ENCODE measurements at places on chromosomes 1 and 21. TPM values are rescaled to one million over a fixed set of nuclear protein-coding genes. Genes with fewer than 3 reads are reported as not detected.
A peak's percentile ranks its signal among the peaks of the same experiment; 100 is the strongest.

DNA sequence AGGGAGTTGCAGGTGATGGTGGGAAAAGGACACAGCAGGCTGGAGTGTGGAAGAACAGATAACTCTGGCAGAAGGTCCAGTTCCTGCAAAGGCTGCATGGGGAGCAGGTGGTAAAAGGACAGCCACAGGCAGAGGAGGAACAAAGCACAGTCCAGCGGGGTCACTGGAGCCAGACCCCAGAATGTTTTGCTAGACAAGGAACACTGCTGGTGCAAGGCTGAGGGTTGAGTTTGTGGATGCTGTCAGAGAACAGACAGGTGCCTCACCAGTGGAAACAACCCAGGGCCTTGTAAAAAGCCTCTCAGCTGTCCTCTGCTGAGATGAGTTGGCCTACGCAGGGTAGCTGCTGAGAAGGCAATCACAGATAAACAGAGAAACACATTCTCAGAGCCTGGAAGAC, 101.7 kb downstream of the SSBP3 start:
- no peaks in the 10 kb centered on the region for H3K27me3 ChIP-seq
- no peak overlapping the region for H3K4me3 ChIP-seq
- DNase-seq = no peak
- peaks cover 65% of the 10 kb centered on the region for H3K4me1 ChIP-seq
- H3K36me3 ChIP-seq = no peaks in the 10 kb centered on the region

DNA sequence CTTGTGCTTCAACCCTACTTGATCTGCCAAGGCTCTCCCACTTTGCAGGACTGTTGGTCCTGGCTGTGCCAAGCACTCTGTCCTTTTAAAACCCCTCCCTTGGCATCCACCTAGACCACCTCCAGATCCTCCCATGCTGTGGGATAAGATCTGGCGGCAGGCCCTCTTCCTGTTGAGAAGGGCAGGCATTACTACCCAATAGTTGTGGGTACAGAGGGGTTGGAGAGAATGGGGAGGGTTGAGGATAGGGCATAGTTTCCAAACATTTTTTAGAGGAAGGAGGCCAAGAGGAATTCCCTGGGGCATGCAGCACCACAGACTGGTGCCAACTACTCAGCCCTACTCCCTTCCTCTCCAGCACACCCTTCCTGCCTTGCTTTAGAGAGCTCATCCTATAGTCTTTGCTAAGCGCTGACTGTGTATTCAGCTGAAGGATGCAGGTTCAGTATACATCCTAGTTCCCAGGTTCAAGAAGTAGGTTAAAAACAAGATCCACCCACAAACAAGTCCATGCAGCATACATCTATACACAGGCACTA, 70.7 kb downstream of the TRABD2B start:
- no peaks in the 10 kb centered on the region for H3K4me1 ChIP-seq
- H3K27me3 ChIP-seq = peaks cover 14% of the 10 kb centered on the region
- H3K36me3 ChIP-seq = no peaks in the 10 kb centered on the region
- no peak for DNase-seq

DNA sequence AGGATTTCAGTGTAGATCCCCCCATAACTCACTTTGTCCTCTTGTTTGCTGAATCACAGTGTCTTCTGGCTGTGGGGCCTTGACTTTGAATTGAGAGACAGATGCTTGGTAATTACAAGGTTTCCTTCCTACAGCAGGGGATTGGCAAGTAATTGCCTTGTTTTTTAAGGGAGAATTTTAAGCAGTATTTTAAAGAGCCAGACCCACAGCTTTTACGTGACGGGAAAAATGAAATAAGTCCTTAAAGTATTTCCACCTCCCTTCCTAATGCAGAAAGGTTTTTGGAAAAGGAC, 41.0 kb downstream of the PGBD5 start:
- no peak overlapping the region for H3K4me3 ChIP-seq
- no peaks in the 10 kb centered on the region for H3K4me1 ChIP-seq
- H3K27me3 ChIP-seq = peaks cover 5% of the 10 kb centered on the region
- no peak overlapping the region for H3K27ac ChIP-seq
- DNase-seq = no peak
- no peaks in the 10 kb centered on the region for H3K36me3 ChIP-seq

- no peak overlapping the region for H3K4me3 ChIP-seq
- H3K27me3 ChIP-seq = no peaks in the 10 kb centered on the region
- DNase-seq = peak; percentile 48
- no peak overlapping the region for H3K27ac ChIP-seq
Observed at GRCh38 chr1:160376525-160377131, 9.8 kb downstream of the NHLH1 start.

GRCh38 chr1:93694819-93695218, 13.2 kb upstream of the BCAR3 start:
- no peaks in the 10 kb centered on the region for H3K36me3 ChIP-seq
- H3K4me3 ChIP-seq = no peak overlapping the region
- H3K4me1 ChIP-seq = peaks cover 17% of the 10 kb centered on the region
- no peak for DNase-seq

DNA sequence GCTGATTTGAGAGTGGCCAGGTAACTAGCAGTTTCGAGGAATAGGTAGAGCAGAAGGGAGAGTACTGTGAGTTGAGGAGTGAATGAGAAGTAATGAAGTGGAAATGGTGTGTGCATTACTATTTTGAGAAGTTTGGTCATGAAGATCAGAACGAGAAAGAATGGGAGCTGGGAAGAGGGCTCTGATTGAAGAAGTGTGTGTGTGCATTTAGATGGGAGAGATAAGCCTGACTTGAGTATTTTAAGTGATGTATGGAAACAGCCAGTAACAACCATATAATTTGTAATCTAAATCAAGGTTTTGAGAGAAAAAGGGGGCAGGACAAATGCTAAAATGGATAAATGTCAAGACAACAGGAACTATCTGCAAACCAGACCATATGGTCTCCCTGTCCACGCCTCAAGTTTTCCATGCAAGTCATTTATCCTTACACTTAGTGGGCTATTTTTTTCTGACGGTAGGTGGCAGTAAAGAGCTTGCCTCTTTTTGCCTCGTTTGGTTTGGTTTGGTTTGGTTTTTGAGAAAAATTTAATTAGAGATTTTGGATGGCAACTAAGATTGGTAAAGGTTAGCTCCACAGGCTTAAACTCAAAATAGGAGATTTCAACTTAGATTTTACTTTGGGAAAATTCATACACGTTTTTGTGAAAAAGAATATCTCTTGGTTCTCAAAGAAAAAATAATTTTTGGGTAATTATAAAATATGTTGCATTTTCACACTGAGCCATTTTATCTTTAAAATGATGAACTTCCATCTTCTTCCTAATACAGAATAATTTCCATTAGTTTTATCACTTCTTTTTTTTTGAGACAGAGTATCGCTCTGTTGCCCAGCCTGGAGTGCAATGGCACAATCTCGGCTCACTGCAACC, 9.5 kb upstream of the B3GALNT2 start:
- no peaks in the 10 kb centered on the region for H3K36me3 ChIP-seq
- H3K4me3 ChIP-seq = no peak overlapping the region
- DNase-seq = peak; percentile 50
- H3K4me1 ChIP-seq = peaks cover 4% of the 10 kb centered on the region

DNA sequence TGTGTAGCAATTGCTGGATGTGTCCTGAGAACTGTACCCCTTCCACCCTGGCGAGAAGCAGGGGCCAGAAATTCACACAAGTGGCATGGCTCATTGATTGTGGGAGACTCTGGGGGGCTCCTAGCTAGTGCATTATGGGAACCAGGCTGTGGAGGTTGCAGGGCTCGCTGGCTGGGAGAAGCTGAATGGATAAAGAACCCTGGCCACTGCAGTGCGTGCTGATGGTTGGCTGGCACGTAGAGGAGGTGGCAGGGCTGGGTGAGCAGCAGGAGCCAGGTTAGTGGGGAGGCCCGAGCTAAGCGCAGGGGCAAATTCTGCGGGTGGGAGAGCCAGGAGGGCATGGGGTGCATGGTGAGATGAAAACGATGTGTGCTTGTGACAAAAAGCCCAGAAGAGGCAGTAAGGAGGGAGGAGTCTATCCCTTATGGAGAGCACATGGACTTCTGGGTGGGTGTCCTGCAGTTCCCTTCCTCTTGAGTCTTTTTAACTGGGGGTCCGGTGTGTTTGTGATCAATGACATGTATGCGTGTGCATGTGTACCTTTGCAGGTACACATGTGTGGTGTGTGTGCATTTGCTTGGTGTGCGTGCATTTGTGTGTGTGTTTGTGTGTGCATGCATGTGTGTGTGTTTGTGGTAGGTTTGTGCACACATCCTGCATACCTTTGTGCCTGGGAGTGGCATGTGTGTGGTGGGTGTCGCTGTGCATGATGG, 3.6 kb downstream of the GUK1 start:
- H3K4me3 ChIP-seq = peak overlapping the region; percentile 97
- peaks cover 30% of the 10 kb centered on the region for H3K36me3 ChIP-seq
- H3K4me1 ChIP-seq = peaks cover 24% of the 10 kb centered on the region
- no peaks in the 10 kb centered on the region for H3K27me3 ChIP-seq
- no peak for DNase-seq

GRCh38 chr1:210328746-210329503, at the start of gene HHAT:
TSS of gene HHAT (plus strand) at chr1:210328902. CDS start at chr1:210348976, 20,074 bp downstream.
- peak within 1 kb of the TSS; percentile 95 for H3K27ac ChIP-seq
- no peaks in the 10 kb centered on the region for H3K36me3 ChIP-seq
- peak; percentile 80 for DNase-seq

GRCh38 chr1:62286786-62287224, 32.4 kb downstream of the KANK4 start:
- H3K27me3 ChIP-seq = peaks cover 11% of the 10 kb centered on the region
- no peaks in the 10 kb centered on the region for H3K4me1 ChIP-seq
- no peak overlapping the region for H3K4me3 ChIP-seq
- H3K27ac ChIP-seq = no peak overlapping the region
- no peak for DNase-seq

DNA sequence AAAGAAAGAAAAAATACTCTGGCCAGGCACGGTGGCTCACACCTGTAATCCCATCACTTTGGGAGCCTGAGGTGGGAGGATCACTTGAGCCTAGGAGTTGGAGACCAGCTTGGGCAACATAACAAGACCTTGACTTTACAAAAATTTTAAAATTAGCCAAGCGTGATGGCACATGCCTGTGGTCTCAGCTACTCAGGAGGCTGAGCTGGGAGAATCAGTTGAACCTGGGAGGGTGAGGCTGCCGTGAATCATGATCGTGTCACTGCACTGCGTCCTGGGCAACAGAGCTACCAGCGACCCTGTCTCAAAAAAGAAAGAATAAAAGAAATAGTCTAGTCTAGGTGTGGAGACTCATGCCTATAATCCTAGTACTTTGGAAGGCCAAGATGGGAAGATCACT, 22.3 kb downstream of the RRP1B start:
- peaks cover 68% of the 10 kb centered on the region for H3K36me3 ChIP-seq
- peaks cover 2% of the 10 kb centered on the region for H3K4me1 ChIP-seq
- no peak overlapping the region for H3K4me3 ChIP-seq
- no peak for DNase-seq

DNA sequence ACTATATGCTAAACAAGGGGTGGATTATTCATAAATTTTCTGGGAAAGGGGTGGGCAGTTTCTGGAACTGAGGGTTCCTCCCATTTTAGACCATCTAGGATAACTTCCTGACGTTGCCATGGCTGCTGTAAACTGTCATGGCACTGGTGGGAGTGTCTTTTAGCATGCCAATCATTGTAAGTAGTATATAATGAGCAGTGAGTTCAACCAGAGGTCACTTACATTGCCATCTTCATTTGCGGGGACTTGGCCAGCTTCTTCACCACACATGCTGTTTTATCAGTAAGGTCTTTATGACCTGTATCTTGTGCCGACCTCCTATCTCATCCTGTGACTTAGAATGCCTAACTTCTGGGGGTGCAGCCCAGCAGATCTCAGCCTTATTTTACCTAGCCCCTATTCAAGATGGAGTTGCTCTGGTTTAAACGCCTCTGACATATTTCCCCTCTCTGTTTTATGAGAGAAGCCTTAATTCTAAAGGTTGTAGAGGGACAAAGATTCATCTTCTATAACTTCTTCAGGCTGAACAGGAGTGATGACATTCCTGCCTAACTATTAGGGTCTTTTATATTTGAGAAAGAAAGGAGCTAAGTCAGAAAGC, 60.4 kb downstream of the DIP2A start:
- peaks cover 34% of the 10 kb centered on the region for H3K36me3 ChIP-seq
- no peak overlapping the region for H3K27ac ChIP-seq
- H3K4me3 ChIP-seq = no peak overlapping the region
- DNase-seq = no peak

GRCh38 chr1:24199291-24199900, 12.3 kb upstream of the IFNLR1 start:
- peak; percentile 87 for DNase-seq
- no peaks in the 10 kb centered on the region for H3K36me3 ChIP-seq
- H3K4me3 ChIP-seq = peak overlapping the region; percentile 53
- H3K27me3 ChIP-seq = peaks cover 2% of the 10 kb centered on the region
- peak overlapping the region; percentile 61 for H3K27ac ChIP-seq
- peaks cover 42% of the 10 kb centered on the region for H3K4me1 ChIP-seq

GRCh38 chr21:25881524-25882376, 147.0 kb downstream of the GABPA start:
- peaks cover under 1% of the 10 kb centered on the region for H3K36me3 ChIP-seq
- no peaks in the 10 kb centered on the region for H3K27me3 ChIP-seq
- H3K4me3 ChIP-seq = no peak overlapping the region
- no peaks in the 10 kb centered on the region for H3K4me1 ChIP-seq
- no peak overlapping the region for H3K27ac ChIP-seq

DNA sequence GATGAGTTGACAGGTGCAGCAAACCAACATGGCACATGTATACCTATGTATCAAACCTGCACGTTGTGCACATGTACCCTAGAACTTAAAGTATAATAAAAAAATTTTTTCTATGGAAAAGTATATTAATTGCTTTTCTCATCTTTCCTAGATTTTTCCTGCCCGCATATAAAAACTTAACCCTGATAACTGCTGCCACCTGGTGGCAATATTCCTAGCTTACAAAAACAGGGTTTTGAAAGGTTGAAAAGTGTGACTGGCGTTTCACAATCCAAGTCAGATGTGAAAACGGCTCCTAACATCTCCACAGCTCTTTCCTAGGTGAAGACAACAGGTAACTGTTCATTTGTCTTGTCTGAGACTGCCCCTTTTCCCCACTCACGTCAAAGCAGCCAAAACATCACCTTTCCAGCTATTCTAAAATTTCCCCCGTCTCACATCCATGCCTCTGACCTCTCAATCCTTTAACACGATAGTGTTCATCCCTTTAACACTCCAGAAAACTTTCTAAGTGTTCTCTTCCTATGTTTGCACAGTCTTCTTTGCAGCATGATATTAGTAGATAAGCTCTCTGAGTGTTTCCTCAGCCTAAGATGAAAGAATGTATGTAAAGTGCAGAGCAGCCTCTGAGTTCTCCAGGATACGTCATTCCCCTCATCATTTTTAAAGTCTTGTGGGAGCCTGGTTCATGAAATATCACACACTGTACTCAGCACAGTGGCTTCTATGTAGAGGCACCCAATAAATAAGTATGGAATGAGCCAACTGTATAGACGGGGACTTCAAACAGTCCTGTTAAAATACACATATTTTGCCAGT, 27.5 kb downstream of the OVGP1 start:
- peak; percentile 65 for DNase-seq
- no peaks in the 10 kb centered on the region for H3K27me3 ChIP-seq
- no peaks in the 10 kb centered on the region for H3K36me3 ChIP-seq
- H3K27ac ChIP-seq = no peak overlapping the region
- no peak overlapping the region for H3K4me3 ChIP-seq

GRCh38 chr1:81873946-81874345, 73.2 kb downstream of the ADGRL2 start:
- H3K27ac ChIP-seq = no peak overlapping the region
- no peak for DNase-seq
- H3K4me3 ChIP-seq = no peak overlapping the region
- no peaks in the 10 kb centered on the region for H3K36me3 ChIP-seq
- H3K27me3 ChIP-seq = no peaks in the 10 kb centered on the region

The AURKAIP1 gene
- 89.5 TPM for total RNA-seq

The DPYD gene
- 7.1 TPM for total RNA-seq

The TCEA3 gene
- total RNA-seq = 5.5 TPM

The RBP7 gene
- not detected for total RNA-seq

The PCP4 gene
- not detected for total RNA-seq

The ATP1A2 gene
- not detected for total RNA-seq

All from activated CD4-positive, alpha-beta T cell treated with anti-CD3 and anti-CD28 coated beads for 36 hours (primary cell).